ENCODE measurements at places on chromosomes 6 and 20. TPM values are rescaled to one million over a fixed set of nuclear protein-coding genes. Genes with fewer than 3 reads are reported as not detected.

- H3K27me3 ChIP-seq = no peaks in the 10 kb centered on the region
- H3K36me3 ChIP-seq = no peaks in the 10 kb centered on the region
- H3K27ac ChIP-seq = no peak overlapping the region
- no peak overlapping the region for H3K4me3 ChIP-seq
- no peaks in the 10 kb centered on the region for H3K4me1 ChIP-seq
These were observed 106.7 kb upstream of the CNKSR3 start for GRCh38 chr6:154617175-154617574.

The PSORS1C2 gene
- total RNA-seq = not detected

- no peaks in the 10 kb centered on the region for H3K27me3 ChIP-seq
- H3K36me3 ChIP-seq = no peaks in the 10 kb centered on the region
- H3K27ac ChIP-seq = no peak overlapping the region
- no peaks in the 10 kb centered on the region for H3K4me1 ChIP-seq
These were observed 74.4 kb downstream of the ELOVL4 start for GRCh38 chr6:79872986-79873385.

- no peak overlapping the region for H3K27ac ChIP-seq
- no peaks in the 10 kb centered on the region for H3K36me3 ChIP-seq
- no peak for DNase-seq
- no peaks in the 10 kb centered on the region for H3K27me3 ChIP-seq
These were observed 6.9 kb downstream of the PHACTR3 start for GRCh38 chr20:59611286-59611685.

GRCh38 chr6:148138573-148138972 lies 204.1 kb upstream of the SASH1 start:
- no peak overlapping the region for H3K27ac ChIP-seq
- no peaks in the 10 kb centered on the region for H3K27me3 ChIP-seq
- no peaks in the 10 kb centered on the region for H3K4me1 ChIP-seq
- H3K36me3 ChIP-seq = no peaks in the 10 kb centered on the region
- no peak for DNase-seq

DNA sequence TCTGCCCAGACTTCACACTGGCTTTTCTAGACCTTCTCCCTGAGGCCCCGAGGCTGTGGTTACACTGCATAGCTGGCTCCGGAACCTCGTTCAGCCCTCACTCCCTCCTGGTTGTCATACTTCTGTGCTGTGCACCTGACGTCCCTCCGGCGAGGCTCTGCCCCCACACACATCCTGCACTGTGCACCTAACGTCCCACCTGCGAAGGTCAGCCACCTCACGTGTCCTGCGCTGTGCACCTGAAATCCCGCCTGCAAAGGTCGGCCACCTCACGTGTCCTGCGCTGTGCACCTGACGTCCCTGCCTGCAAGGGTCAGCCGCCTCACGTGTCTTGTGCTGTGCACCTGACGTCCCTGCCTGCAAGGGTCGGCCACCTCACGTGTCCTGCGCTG lies 111.0 kb upstream of the FRMD1 start:
- H3K4me1 ChIP-seq = no peaks in the 10 kb centered on the region
- DNase-seq = peak; percentile 10
- H3K27me3 ChIP-seq = no peaks in the 10 kb centered on the region
- H3K27ac ChIP-seq = no peak overlapping the region
- H3K4me3 ChIP-seq = no peak overlapping the region

The CST2 gene
- not detected for total RNA-seq

GRCh38 chr6:33778444-33779121 lies 10.3 kb downstream of the LEMD2 start:
- H3K27ac ChIP-seq = no peak overlapping the region
- H3K27me3 ChIP-seq = no peaks in the 10 kb centered on the region
- H3K36me3 ChIP-seq = no peaks in the 10 kb centered on the region
- no peak for DNase-seq
- no peaks in the 10 kb centered on the region for H3K4me1 ChIP-seq
- no peak overlapping the region for H3K4me3 ChIP-seq

- no peaks in the 10 kb centered on the region for H3K36me3 ChIP-seq
- H3K27me3 ChIP-seq = no peaks in the 10 kb centered on the region
- no peak for DNase-seq
- no peak overlapping the region for H3K4me3 ChIP-seq
- H3K4me1 ChIP-seq = no peaks in the 10 kb centered on the region
These were observed 194.9 kb downstream of the PACRG start for GRCh38 chr6:162922563-162923166.

GRCh38 chr20:57117296-57117695 lies 149.1 kb downstream of the BMP7 start:
- no peak for DNase-seq
- H3K27me3 ChIP-seq = no peaks in the 10 kb centered on the region
- no peak overlapping the region for H3K27ac ChIP-seq
- no peaks in the 10 kb centered on the region for H3K4me1 ChIP-seq

The C20orf202 gene
- 0.73 TPM for total RNA-seq

DNA sequence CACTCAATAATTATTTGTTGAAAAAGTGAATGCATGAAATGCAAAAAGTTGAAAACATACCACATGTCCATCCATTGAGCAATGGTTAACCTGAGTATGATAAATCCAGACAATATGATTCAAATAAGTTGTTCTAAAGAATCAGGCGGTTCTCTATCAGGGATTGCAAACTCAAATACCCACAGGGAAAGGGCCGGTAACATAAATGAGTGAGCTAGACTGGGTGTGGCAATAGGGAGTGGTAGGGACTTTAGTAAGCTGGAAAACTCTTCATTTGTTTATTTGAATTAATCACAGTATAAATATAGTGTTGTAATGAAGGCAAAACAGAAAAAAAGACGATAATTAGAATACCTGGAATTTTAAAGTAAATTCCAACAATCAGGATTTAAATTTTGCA lies 106.3 kb downstream of the BCAS1 start:
- no peaks in the 10 kb centered on the region for H3K36me3 ChIP-seq
- no peaks in the 10 kb centered on the region for H3K27me3 ChIP-seq
- no peak for DNase-seq
- H3K4me3 ChIP-seq = no peak overlapping the region
- no peaks in the 10 kb centered on the region for H3K4me1 ChIP-seq

- DNase-seq = no peak
- H3K36me3 ChIP-seq = no peaks in the 10 kb centered on the region
- H3K4me3 ChIP-seq = peak overlapping the region; percentile 19
- H3K4me1 ChIP-seq = no peaks in the 10 kb centered on the region
- no peaks in the 10 kb centered on the region for H3K27me3 ChIP-seq
These were observed 54.2 kb upstream of the FRMD1 start for GRCh38 chr6:168133168-168133561.

- DNase-seq = no peak
- H3K4me3 ChIP-seq = no peak overlapping the region
- no peaks in the 10 kb centered on the region for H3K4me1 ChIP-seq
These were observed 183.5 kb upstream of the AFDN start for GRCh38 chr6:167643223-167643622.

GRCh38 chr6:83152913-83153312 lies 40.2 kb downstream of the PGM3 start:
- no peaks in the 10 kb centered on the region for H3K27me3 ChIP-seq
- H3K27ac ChIP-seq = no peak overlapping the region
- H3K36me3 ChIP-seq = no peaks in the 10 kb centered on the region
- no peak for DNase-seq
- no peak overlapping the region for H3K4me3 ChIP-seq

GRCh38 chr6:104995989-104996617 lies 39.2 kb downstream of the LIN28B start:
- no peak for DNase-seq
- H3K4me3 ChIP-seq = no peak overlapping the region
- H3K27me3 ChIP-seq = no peaks in the 10 kb centered on the region
- H3K4me1 ChIP-seq = no peaks in the 10 kb centered on the region
- no peak overlapping the region for H3K27ac ChIP-seq

Data from uterus (tissue), 4 donors.